Camera-type eye (tissue), 1 donor: ENCODE measurements at places on chromosomes 16 and 17. TPM values are rescaled to one million over a fixed set of nuclear protein-coding genes. Genes with fewer than 3 reads are reported as not detected.

The TEDC2 gene
- total RNA-seq, result 7.0 TPM

The PYY gene
- total RNA-seq, result not detected

The ZNF232 gene
- 11.9 TPM for total RNA-seq

The HOXB13 gene
- not detected for total RNA-seq

The CHRNE gene
- total RNA-seq, result 0.44 TPM

The PDF gene
- total RNA-seq, result 18.0 TPM

The RASD1 gene
- total RNA-seq, result 66.0 TPM

The FADS6 gene
- total RNA-seq, result 0.27 TPM
